ENCODE measurements at places on chromosomes 13 and 19.

- no peak for DNase-seq
Observed at GRCh38 chr19:43847884-43848283, 20.8 kb downstream of the ZNF283 start.

- no peak for DNase-seq
Observed at GRCh38 chr13:114077099-114077932, 55.1 kb downstream of the RASA3 start.

GRCh38 chr13:68995972-68996667 lies 1111.5 kb upstream of the ATXN8OS start:
- DNase-seq = no peak

GRCh38 chr19:2503521-2504109 lies 27.7 kb downstream of the GADD45B start:
- DNase-seq = peak; percentile 48

- no peak for DNase-seq
Observed at GRCh38 chr13:83941701-83942335, 59.5 kb upstream of the SLITRK1 start.

GRCh38 chr13:21673789-21674489 lies 3.1 kb downstream of the FGF9 start:
- DNase-seq = no peak

- DNase-seq = no peak
Observed at GRCh38 chr13:29753618-29754472, 96.6 kb downstream of the UBL3 start.

- DNase-seq = no peak
Observed at GRCh38 chr13:46172531-46172991, 9.4 kb downstream of the LCP1 start.

GRCh38 chr13:99418103-99418842 lies 83.0 kb upstream of the TM9SF2 start:
- DNase-seq = no peak

DNA sequence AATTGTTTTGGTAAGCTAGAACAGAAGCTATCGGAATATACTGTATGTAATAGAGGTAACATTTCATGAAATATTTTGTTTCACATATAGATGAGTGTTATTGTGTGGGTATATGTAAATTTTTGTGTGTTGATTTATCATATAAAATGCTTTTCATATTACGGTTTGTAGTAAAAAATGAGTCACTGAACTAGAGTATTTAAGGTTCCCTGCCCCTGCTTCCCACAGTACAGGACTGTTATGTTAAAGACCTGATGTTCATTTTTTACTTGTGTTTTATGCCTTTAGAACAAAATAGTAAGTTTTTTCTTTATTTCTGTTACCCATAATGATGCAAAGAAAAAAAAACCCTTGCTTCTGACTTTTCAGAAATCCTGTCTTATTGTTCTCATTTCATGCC lies 243.4 kb downstream of the ENOX1 start:
- no peak for DNase-seq
